Trophoblast cell (in vitro differentiated cells and primary cell): ENCODE measurements at places on chromosomes 1 and 21.

DNA sequence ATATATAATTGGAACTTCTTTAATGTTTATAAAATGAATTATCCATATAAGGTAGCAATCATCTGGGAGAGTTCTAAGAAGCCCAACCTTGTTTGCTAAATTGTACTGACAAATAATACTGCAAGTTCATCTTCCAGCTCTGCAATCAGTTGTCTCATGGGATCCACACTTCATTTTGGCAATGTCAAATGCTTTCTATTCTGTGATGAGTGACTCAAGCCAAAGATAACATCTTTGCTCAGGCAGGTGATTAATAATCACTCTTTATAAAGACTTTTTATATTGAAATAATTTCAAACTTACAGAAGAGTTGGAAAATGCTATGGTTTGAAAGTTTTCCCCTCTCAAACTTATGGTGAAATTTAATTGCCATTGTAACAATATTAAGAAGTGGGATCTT, 67.2 kb downstream of the SLC44A5 start:
- no peak for DNase-seq

DNA sequence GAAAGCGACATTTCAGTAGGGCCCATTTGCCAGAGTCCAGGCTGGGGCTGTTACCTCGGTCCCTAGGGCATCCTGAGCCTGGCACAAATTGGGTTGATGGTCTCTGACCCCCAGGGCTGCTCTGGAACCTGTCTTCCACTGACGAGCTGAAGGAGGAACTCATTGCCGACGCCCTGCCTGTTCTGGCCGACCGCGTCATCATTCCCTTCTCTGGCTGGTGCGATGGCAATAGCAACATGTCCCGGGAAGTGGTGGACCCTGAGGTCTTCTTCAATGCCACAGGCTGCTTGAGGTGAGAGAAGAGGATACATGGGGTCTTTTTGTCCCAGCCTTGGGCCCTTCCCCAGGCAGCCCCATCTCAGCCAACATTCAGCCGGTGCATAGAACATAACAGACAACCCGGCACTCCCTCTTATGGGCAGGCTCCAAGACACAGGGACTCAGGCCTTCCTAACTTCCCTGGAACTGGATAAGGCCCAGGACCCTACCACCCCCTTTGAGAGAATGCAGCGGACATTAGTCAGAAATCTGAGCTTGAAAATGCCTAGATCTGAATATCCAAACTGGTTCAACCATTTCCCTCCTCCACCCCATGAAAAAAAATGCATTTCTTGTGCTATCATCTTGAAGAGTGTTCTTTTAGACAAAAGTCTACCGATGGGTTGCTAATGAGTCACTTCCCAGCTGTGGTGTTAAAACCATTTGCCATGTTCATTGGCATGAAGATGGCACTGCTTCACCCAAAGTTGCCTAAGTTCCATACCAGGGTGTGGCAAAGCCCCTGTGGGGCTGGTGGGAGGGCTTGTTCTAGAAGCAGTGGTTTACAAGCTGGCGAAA, 35.4 kb downstream of the PKP1 start:
- no peak for DNase-seq

GRCh38 chr21:16865632-16866031, 647.2 kb upstream of the CXADR start:
- no peak for DNase-seq

DNA sequence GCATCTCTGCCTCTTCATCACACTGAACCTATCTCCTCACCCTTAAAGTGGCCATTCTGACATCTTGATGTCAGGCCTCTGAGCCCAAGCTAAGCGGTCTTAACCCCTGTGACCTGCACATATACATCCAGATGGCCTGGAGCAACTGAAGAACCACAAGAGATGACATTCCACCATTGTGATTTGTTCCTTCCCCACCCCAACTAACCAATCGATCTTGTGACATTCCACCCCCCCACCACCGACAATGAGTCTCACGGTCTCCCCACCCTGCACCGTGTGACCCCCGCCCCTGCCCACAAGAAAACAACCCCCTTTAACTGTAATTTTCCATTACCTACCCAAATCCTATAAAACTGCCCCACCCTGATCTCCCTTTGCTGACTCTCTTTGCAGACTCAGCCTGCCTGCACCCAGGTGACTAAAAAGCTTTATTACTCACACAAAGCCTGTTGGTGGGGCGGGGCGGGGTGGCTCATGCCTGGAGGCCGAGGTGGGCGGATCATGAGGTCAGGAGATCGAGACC, 21.0 kb upstream of the PINK1 start:
- peak; percentile 78 for DNase-seq

DNA sequence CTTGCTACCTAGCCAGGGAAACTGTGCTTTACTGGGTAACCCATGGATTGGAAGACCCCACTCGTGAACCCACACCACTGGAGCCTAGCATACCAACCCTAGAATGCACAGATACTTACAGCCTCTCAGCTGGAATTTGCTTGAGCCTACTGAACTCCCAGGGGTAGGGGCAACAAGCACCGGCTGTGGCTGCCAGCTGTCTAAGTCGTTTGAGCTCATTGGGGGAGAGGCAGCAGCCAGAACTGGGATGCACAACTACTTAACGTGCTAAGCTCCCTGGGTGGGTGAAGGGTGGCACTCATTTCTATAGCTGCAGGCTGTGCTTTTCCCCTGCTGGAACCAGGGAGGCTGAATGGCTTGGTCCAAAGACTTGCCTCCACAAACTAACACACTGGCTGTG, 212.4 kb downstream of the ZNF648 start:
- no peak for DNase-seq

GRCh38 chr21:34793471-34793870, 124.7 kb downstream of the CLIC6 start:
- no peak for DNase-seq

DNA sequence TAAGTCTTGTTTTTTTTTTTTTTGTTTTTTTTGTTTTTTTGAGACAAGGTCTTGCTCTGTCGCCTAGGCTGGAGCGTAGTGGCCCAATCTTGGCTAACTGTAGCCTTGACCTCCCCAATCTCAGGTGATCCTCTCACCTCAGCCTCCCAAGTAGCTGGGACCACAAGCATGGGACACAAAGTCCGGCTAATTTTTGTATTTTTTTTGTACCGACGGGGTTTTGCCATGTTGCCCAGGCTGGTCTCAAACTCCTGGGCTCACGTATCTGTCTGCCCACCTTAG, 6.1 kb downstream of the LCK start:
- no peak for DNase-seq

- no peak for DNase-seq
These were observed 197.6 kb downstream of the CAMTA1 start for GRCh38 chr1:6982860-6983259.

- DNase-seq, result no peak
These were observed 19.4 kb downstream of the HSD11B1 start for GRCh38 chr1:209723756-209724693.

DNA sequence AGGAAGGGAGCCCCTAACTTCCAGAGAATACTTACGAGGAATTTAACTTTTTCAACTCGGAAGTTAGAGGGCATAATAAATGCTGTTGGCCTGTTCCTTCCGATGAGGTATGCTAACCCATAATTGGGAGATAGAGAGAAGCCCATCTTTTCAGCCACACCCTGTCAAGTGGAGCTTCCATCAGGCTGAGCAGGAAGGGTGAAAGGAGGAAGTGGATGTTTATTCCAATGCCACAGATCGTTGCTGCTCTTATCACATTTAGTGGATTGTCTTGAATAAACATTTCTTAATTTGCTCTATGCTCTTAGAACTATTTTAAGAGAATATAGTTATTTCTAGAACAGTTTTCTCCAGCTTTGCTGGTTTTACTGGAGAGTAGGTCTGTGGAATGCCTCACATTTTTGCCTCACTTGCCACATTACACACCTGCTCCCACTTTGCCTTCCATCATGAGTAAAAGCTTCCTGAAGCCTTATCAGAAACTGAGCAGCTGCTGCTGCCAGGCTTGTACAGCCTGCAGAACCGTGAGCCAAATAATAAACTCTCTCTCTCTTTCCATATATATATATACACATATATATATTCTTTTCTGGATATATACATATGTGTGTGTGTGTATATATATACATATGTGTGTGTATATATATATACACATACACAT, 60.0 kb upstream of the RGS21 start:
- DNase-seq, result no peak
